NCI-H1694 (cell line): ENCODE measurements at places on chromosomes 7 and 10.

DNA sequence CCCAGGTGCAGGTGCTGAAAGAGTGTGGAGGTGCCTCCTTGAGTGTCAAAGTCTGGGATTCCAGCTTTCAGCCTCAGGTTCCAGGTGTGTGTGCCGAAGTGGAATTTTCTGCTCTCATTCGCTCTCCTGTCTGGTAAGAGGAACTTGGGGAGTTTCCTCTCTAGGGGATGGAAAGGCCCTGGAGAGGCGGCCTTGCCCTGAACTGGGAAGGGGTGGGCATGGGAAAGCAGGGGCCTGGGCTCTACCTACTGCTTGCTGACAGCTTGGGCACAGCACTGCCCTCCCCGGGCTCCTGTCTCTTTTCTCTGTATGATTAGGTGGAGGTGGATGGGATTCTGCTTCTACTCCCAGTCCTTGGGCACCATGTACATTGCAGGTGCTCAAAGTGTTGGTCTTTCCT is 192.8 kb downstream of the ZNF716 start:
- DNase-seq = no peak

DNA sequence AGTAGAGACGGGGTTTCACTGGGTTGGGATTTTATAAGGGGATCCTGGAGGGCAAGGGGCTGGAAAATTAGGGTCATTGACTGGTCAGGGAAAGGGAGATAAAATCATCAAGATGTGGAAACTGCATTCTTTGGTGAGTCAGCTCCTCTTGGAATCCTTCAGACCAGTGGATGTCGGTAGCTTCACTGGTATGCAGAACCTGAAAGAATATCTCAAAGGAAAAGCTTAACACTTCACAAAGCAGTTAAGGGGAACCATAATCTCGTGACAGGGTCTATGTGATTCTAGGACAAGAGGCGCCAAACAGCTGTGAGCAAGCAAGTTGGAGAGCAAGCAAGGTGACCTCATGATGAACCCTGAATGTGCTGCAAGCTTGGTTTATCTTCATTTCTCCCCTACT is 634.7 kb upstream of the AUTS2 start:
- no peak for DNase-seq

GRCh38 chr10:94006591-94007550 is 13.1 kb downstream of the PLCE1 start:
- DNase-seq = no peak

- no peak for DNase-seq
Observed at GRCh38 chr7:77416621-77417371, 647 bp upstream of the GSAP start.

DNA sequence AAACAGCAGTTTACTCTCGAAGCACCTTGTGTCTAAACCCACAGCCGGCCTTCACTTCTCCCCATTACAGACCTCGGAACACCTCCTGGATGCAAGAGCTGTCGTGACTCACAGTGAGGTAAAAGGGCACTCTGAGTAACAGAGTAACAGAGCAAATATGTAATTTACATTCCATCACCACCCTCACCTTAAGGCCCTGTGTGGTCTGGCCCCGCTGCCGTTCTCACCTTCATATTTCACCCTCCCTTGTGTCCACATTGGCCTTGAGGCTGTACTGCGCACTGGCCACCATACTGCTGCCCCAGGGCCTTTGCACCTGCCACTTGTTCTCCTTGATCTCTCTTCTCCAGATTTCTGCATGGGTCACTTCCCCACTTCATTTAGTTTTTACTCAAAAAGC is 12.6 kb downstream of the FFAR4 start:
- DNase-seq = no peak

DNA sequence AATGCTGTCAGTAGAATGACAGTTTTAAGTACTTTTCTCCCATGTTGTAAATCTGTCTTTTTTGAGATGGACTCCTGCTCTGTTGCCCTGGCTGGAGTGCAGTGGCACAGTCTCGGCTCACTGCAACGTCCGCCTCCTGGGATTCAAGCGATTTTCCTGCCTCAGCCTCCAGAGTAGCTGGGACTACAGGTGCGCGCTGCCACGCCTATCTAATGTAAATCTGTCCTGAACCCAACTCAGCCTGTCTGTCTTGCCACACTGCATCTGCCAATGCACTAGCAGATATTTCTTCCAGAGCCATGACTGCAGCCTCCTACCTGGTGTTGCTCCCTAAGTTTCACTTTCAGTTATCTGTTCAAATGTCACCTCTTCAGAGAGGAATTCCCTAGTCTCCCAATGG is 264.1 kb downstream of the PHF14 start:
- no peak for DNase-seq

DNA sequence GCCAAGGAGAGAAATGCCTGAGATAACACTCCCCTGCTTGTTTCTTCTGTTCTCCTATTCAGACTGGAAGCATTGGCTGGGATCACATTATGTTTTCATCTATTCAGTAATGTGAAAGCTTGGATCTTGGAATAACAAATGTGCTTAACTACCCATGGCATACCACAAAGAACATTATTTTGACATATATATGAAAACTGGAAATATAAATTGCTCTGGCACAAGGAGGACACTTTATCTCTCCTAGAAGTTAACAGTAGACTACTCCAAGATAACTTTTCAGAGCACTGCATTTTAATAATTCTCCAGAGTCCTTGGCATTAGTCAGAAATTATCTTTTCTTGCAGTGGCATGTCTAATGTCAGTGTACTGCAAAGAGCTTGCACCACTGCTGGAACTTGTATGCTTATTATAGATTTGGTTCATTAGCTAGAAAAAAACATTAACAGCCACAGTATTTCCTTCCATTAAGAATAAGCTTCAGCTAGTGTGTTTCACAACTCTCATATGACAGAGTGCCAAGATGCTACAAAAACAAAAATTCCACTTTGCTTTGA is 169.3 kb upstream of the LRRN3 start:
- no peak for DNase-seq

DNA sequence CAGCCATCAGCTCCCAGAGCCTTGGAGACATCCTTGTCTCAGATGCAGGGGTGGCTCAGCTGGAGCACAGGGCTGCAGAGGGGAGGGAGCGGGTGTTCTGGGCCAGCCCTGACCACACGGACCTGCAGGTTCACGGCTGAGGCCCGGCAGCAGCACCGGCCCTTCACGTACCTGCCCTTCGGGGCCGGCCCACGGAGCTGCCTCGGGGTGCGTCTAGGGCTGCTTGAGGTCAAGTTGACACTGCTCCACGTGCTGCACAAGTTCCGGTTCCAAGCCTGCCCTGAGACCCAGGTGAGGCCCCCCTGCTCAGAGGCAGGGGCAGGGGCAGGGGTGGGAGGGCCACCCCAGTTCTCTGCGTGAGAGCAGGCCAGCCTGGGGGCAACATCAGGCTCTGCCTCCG is 45.2 kb downstream of the PARP12 start:
- DNase-seq = no peak

GRCh38 chr10:124648738-124649137 is 95.4 kb downstream of the FAM53B start:
- DNase-seq = no peak

GRCh38 chr10:22643116-22643515 is 71.3 kb downstream of the PIP4K2A start:
- DNase-seq = no peak

GRCh38 chr10:26057466-26057865 is 123.4 kb downstream of the MYO3A start:
- no peak for DNase-seq

- DNase-seq = no peak
Observed at GRCh38 chr10:66535439-66535838, 390.4 kb upstream of the LRRTM3 start.

DNA sequence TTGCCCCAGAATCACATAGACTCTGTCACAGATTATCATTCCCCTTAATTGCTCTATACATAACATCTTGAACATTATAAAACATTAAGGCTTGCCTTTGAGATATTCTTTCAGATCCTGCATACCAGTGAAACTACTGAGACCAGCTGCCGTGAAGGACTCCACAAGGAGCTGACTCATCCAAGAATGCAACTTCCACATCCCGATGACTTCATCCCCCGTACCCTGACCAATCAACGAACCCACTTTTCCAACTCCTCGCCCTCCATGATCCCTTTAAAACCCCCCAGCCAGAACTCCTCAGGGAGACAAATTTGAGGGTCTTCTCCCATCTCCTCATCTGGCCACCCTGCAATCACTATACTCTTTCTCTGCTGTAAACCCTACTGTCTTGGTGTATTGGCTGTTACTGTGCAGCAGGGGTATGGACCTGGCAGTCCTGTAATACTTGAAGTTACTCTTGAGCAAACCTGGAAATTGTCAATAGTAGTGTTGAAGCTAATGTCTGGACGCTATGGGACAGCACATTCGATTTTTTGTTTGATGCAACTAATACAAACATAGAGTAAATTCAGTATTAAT is 49.8 kb downstream of the HTR5A start:
- DNase-seq = no peak

GRCh38 chr7:28446131-28446530 is 33.8 kb downstream of the CREB5 start:
- no peak for DNase-seq

DNA sequence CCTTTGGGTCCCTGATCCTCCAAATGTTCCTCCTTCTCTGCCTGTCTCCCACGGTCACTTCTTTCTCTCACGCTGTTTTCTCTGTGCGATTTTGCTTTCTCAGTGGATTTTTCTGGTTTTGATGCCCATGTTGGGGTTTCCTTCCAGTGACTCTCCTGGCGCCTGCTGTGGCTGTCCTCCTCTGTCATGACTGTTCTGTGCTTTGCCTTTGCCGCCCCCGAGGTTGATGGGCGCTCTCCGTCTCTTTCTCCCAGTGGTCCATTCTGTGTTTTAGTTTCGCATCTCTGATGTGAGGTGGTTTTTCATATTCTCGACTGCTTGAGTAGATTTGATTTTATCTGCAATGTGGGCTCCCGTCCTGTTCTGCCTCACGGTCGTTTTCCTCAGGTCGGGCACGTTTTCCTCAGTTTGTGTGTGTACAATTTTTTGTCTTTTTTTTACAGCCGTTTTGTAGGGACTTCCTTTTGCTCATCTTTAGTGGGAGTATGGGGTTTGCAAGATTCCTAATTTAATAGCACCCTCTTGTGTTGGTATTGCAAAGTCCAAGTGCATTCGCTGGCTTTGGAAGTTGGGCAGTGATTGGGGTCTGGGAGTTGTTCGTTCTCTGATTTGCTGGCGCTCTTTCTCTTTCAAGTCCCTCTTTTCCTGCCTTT is 100.0 kb downstream of the INPP5A start:
- DNase-seq = peak; percentile 15

GRCh38 chr10:69090685-69091084 is 2.8 kb downstream of the SRGN start:
- DNase-seq = no peak

DNA sequence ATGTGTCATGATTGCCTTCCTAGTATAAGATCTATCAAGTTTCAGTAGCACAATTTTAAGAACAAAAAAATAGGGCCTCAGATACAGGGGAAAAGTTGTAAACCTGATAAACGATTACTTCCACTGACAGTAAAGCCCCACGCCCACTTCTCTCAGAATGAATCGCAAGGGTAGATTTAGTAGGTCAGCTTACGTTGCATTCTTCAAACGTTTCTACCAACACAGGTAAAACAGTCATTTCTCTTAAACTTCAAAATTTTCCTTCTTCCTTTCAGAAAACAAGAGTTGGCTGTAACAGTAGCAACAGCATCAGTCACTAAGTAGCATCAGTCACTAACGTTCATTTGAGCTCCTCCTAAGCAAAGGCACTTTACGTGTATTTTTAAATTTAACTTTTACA is 221.5 kb downstream of the ADAM12 start:
- no peak for DNase-seq

DNA sequence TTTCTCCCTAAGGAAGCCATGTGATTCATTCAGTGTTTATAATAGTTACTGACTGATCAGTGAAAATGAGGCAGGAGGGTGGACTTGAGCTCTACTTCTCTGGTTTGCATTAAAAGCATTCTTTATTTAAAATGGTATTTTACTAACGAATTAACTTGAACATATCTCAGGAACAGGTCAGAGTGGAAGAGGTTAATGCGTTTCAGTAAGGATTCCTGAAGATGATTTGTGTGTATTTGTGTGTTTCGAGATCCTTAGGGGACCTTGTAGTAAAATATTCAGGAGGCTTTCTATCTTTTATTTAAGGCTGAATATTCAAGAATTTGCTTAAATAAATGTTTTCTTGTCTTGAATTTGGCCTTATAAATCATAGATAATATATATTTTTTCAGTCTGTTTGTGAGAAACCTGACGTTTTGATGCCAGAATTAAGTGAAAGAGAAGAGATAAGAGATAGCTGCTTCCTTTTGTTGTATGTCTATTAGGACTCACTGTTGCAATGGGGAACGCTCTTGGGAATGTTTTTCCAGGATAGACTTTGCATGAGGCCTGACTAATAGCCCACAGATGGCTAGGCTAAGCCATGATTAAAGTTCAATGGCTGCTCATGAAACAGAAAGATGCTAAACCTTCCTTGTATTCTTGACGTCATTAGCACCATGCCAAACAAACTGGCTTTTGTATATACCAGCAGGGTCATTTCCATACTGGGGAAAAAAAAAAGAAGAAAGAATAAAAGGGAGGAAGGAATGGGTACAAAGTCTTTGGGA is 93.8 kb upstream of the MTPN start:
- no peak for DNase-seq

- peak; percentile 93 for DNase-seq
Observed at GRCh38 chr7:124085179-124085578, 52.3 kb upstream of the TMEM229A start.

DNA sequence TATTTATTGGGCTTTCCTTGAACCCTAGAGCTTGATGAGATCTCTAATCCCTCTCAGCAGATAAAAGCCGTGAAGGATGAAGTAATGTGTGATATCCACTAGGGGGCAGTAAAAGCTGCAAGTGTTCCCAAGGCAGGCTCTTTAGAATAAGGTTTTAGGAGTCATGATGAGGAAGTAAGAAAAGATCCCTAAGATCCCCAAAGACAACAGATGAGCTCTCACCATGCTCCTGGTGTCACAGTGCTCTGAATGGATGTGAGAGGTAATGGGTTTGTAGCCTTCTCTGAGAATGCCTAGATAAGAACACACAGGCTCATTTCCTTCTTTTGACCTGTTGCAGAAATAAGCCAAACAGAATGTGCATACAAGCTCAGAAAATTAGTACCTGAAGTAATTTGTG is 70.4 kb upstream of the ITPRID1 start:
- peak; percentile 82 for DNase-seq

GRCh38 chr7:69430384-69431021 is 167.8 kb upstream of the AUTS2 start:
- DNase-seq = peak; percentile 67

GRCh38 chr10:1417574-1417973 is 319.8 kb downstream of the ADARB2 start:
- no peak for DNase-seq

DNA sequence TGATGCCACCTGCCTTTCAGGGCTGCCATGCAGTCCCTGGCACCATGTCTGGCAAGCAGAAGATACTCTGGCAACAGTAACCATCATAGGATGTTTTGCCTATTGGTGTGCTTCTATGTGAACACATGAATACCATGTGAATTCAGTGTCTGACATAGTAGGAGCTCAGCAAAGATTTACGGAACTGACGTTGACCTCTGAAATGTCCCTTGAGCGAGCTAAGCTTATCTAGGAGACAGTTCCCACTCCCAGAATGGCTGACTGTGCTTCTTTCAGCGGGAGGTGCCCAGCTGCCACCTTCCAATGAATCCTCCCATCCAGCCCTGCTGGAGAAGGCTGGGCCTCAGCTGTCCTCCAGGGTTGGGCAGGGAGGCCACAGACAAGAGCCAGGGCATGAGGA is 71.2 kb upstream of the LRRC18 start:
- no peak for DNase-seq
